Hematopoietic multipotent progenitor cell treated with erythropoietin and hydrocortisone succinate and interleukin-3 and kit ligand, for 4 days (in vitro differentiated cells): ENCODE measurements at places on chromosomes 6 and 20.

GRCh38 chr20:47334022-47334551, 22.4 kb downstream of the ZMYND8 start:
- DNase-seq, result peak; percentile 37

DNA sequence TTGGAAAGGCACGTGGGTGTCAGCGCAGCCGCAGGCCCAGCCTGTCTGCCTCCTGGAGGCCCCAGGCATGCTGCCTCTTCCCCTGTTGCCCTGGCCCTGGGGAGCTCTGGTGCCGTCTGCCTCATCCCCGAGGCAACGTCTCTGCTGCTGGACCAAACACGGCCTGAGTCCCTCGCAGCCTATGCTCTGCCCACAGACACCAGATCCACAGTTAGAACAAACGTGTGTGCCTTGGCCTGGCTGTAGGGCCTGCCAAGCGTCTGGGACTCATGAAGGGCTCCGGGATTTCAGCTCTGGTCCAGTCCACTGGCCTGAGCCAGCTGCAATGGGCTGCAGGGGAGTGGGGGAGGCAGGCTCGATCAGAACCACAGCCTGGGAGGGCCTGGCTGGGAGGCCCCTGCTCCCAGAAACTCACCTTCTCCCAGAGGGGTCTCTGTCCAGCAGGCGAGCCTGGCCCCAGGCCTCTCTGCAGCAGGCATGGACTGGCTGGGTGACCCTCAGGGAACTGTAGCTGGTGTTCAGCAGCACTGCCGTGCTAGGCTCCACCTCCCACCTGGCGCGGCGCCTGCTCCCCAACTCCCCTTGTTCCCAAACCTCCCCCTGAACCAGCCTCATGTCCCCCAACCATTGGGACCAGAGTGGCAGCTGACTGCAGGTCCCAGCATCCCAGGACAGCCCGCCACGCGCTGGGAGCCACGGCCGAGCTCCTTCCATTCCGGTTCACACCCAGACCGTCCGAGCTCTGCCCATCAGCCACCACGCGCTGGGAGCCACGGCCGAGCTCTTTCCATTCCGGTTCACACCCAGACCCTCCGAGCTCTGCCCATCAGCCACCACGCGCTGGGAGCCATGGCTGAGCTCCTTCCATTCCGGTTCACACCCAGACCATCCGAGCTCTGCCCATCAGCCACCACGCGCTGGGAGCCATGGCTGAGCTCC, 197.0 kb downstream of the DLL1 start:
- no peak for DNase-seq

GRCh38 chr6:105990151-105990550, 96.0 kb upstream of the PRDM1 start:
- no peak for DNase-seq

DNA sequence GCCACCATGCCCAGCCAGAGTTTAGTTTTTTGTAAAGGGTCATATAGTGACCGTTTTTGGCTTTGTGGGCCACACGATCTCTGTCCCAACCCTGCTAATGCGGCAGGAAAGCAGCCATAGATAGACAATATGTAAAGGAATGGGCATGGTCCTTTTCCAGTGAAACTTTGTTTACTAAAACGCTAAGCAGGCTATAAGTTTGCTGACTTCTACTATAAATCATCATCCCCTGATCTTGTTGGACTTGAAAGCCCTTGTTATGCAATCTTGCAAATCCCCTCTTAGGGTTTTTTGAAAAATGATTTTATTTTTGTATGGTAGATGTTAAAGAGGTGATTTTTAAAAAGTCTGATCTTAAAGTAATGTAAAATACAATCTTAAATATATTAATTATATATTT, 63.6 kb downstream of the CBFA2T2 start:
- DNase-seq, result no peak

DNA sequence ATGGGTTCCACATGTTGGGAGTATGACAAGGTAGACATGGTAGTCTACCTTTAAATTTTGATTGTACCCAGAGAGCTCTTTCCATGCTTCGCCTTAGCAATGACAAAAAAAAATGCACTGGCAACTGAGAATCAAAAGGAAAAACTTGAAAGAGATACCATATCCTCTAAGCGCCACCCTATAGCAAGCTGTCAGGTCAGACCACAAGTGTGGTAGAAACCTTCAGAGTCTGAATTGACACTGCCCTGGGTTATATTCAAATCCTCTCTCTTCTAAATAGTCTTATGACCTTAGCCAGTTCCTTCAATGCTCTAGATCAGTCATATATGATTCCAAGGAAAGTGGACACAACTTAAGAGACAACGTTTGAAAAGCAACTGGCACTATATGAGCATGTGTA, 45.6 kb upstream of the SMLR1 start:
- DNase-seq, result no peak

GRCh38 chr20:54059691-54060364, 10.6 kb downstream of the BCAS1 start:
- no peak for DNase-seq

DNA sequence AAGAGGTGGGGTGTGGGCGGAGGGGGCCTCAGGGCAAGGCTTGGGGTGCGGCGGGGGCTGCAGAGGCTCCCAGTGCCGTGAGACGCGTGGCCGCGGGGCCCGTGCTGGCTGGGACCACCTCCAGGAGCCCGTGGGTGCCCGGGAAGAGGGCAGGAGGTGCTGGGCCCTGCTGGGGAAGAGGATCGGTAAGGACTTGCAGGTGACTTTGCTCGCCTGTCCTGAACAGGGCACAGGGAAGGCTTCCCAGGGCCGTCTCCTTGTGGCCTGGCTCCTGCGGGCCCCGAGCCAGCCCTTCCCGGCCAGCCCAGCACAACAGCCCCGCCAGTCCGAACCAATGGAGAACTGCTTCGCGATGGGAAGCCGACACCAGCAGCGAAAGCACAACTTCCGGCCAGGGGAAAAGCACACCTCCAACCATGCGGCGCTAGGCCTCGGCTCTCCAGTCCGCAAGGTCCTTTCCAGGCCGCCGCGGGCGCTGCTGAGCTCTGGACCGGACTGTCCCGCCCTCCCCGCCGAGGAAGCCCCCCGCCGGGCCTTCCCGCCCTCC, 32.3 kb downstream of the IRF4 start:
- no peak for DNase-seq

GRCh38 chr6:90095788-90096187, 200.9 kb downstream of the BACH2 start:
- no peak for DNase-seq

- no peak for DNase-seq
Observed at GRCh38 chr6:11770546-11771466, 7.8 kb downstream of the ADTRP start.

DNA sequence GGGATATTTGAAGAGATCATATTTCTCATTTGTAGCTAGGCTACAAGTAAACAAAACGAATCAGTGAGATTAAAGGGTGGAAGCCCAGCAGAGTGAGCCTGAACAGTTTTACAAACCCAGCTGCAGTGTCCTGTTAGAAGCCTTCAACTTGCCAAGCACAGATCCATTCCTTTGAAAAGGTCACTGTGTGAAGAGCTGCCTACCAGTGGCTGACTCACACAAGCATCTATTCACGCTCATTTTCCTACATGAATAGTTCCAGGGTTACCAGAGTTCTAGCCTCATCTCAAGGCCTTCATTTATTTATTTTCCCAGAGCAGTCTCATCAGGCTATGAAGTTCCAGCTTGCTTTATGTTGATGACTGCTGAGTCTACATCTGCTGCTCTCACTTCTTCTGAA, 25.7 kb upstream of the MLIP start:
- DNase-seq, result no peak

GRCh38 chr20:50416269-50417022, 93.7 kb upstream of the PTPN1 start:
- no peak for DNase-seq

DNA sequence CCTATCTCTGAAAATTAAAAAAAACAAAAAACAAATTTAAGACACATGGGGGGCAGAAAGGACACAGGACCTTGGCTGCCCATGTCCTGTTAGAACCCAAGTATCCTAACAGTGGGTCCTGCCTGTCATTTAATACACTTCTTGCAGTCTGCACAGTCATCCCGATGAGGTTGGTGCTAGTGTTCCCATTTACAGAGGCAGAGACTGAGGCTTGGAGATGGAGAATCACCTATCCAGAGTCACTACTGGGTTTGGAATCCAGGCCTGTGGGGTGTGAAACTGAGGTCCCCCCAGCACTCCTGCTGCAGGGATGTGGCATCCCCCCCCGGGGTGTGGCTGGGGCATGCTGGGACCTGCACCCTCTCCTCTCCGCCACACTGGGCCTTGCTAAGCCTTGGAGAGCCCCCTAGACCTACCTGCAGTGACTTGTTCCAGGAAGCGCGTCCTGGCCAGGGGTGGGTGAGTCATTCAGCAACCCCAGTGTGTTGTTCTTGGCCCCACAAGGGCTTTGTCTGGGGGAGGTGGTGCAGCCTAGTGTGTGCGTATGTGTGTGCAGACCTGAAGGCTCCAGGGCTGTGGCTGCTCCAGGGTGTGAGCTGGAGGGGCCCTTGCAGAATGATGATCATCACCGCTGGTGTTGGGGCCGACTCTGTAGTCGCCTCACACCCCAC, 49.7 kb downstream of the BCAS4 start:
- no peak for DNase-seq

DNA sequence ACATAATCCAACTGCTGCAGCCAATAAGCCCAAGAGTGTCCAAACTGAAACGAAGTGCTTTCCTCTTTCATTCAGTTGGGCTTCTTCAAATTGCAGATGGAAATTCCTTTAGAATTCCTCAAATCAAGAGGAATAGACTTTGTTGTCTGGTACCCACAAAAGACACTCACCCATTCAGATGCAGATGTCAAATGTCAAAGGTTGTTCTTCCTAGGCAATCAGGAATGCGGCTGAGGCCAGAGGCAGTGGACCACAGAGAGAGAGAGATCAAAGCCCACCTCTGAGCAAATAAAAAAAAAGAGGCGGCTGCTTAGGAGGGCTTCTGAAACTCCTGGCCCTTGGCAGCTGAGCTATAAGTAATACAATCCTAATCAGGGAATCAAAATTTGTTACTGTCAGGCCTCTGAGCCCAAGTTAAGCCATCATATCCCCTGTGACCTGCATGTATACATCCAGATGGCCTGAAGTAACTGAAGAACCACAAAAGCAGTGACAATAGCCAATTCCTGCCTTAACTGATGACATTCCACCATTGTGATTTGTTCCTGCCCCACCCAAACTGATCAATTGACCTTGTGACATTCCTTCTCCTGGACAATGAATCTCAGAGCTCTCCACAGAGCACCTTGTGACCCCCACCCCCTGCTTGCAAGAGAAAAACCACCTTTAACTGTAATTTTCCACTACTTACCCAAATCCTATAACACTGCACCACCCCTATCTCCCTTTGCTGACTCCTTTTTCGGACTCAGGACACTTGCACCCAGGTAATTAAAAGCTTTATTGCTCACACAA, 303.0 kb upstream of the GJE1 start:
- no peak for DNase-seq

DNA sequence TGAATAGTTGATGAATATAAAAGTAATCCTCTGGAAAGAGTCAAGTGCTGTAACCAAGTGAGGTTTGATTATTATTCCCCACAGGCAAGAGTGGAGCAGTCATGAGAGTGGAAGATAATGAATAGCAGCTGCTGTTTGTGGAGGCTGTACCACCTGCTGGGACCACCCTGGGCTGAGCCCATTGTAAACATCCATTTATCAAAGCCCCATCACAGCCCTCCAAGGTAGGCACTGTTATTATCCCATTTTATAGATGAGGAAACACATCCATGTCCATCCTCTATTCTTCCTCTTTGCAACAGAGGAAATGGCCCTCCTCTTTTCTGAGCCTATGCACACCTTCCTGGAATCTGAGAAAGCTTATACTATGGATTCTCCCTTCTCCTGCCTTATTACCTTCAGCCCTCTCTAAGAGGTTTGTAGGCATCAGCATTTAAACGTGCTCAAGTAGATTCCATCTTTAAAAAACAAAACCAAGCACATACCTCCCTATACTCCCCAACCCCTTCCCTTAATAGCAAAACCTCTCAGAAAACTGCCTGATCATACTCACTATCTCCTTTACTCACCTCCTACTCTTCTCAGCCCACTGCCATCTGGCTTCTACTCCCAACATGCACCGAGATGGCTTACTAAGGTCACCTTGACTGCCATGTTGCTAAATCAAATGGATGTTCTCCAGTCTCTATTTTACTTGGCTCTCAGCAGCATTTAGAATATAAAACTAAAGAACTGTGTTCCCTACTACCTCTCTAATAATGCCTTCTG, 37.1 kb downstream of the CDH22 start:
- no peak for DNase-seq

DNA sequence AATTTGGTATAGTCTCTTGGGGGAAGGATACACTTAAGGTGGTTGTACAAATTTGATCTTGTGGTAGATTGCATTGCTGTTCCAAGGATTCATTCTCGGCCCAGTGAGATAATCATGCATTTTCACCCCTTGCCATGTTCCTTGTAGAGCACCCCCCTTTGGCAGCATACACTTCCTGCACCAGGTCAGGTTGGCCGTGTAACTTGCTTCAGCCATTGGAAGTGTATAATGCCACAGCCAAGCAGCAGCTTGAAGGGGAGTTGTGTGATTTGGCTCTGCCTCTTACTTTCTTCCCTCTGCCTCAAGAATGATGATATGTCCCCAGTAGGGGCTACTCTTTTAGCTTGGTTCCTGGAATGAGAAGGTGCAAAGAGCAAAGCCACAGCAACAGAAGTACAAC, 21.9 kb downstream of the CCN2 start:
- no peak for DNase-seq

GRCh38 chr20:18637224-18637623, 49.4 kb downstream of the DTD1 start:
- no peak for DNase-seq

- no peak for DNase-seq
Observed at GRCh38 chr20:59214606-59215547, 51.3 kb downstream of the ZNF831 start.

GRCh38 chr6:111894272-111894671, 21.0 kb upstream of the FYN start:
- no peak for DNase-seq

DNA sequence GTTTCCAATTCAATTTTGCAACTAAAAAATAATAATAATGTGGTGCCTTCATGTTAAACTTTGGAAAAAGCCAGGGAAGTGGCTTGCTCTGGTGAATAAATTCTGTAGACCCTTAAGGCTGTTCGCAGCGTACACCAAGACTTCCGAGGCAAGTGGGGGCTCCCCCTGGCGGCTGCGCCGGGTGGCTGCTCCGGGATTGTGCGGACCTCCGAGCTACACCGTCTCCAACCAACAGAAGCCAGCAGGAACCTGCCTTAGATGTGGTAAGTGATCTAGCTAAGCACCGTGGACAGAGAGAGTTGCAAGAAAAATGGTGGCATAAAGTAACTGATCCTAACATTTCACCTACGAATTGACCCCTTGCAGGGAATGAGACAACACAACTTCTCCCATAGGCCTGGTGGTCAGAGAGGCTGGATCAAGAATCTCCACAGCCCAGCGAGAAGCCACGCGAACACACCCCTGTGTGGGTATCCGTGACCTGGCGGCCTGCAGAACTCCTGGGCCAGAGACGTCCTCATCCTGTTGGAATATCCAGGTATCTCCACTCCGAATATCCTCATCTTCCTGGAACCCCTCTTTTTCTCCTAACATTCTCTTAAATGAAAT, 69.6 kb downstream of the TBXT start:
- peak; percentile 75 for DNase-seq
